ENCODE measurements at places on chromosomes 12 and 14.

GRCh38 chr12:66800046-66800445 lies 121.2 kb upstream of the GRIP1 start:
- DNase-seq: no peak

DNA sequence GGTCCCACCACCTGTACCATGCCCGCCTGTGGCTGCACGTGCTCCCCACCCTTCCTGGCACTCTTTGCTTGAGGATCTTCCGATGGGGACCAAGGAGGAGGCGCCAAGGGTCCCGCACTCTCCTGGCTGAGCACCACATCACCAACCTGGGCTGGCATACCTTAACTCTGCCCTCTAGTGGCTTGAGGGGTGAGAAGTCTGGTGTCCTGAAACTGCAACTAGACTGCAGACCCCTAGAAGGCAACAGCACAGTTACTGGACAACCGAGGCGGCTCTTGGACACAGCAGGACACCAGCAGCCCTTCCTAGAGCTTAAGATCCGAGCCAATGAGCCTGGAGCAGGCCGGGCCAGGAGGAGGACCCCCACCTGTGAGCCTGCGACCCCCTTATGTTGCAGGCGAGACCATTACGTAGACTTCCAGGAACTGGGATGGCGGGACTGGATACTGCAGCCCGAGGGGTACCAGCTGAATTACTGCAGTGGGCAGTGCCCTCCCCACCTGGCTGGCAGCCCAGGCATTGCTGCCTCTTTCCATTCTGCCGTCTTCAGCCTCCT lies 1.1 kb downstream of the INHBE start:
- DNase-seq: no peak

GRCh38 chr12:59615392-59616165 lies 19.8 kb downstream of the SLC16A7 start:
- DNase-seq: no peak

DNA sequence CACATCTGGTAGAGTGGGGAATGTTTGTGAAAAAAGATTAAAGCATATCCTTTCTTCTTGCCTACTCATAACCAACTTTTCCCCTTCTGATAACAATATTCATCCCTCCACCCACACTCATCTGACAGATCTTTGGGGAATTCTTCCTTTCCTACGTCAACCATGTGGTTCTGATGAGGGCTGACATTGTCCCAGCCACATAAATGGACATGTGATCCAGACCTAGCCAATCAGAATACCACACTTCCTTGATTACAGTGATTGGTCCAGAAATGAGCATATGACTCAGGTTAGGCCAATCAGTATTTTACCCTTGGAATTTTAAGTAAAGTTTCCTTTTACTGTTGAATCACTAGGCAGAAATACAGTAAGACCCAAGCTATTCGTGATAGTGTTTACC lies 58.9 kb downstream of the GPR65 start:
- DNase-seq: no peak

DNA sequence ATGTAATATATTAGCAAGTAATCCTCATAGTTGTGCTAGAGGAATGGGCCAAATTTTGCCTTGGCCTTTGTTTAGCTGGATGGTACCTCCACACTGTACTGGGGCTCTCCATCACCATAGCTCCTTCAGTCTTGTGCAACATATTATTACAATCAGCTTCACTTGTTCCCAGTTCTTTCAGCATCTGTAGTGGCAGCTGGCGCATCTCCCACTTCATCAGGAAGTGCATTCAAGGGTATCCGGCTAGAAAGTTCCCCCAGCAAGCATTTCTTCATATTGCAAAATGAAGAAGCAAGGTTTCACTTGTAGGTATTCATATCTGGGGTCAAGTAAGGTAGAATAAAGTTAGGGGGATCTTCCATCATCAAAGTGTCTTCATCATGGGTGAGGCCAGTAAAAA lies 123.7 kb downstream of the IGF1 start:
- no peak for DNase-seq

- no peak for DNase-seq
These were observed 28.5 kb downstream of the LGMN start for GRCh38 chr14:92719890-92720323.

DNA sequence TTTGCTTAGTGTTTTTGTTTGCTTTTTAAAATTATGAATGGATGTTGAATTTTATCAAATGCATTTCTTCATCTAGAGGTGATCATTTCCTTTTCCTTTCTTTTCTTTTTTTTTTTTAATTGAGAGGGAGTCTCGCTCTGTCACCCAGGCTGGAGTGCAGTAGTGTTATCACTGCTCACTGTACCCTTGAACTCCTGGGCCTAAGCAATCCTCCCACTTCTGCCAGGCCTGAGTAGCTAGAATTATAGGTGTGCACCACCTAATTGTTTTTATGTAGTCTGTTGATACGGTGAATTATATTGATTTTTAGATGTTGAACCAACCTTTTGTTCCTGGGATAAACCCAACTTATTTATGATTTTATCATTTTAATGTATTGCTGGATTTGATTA lies 1.5 kb upstream of the CDKL1 start:
- no peak for DNase-seq

GRCh38 chr12:92403210-92404175 lies 257.8 kb upstream of the BTG1 start:
- DNase-seq: no peak

- no peak for DNase-seq
These were observed 382.3 kb downstream of the PCNX1 start for GRCh38 chr14:71289536-71289935.

- no peak for DNase-seq
These were observed 431.6 kb downstream of the RAD51B start for GRCh38 chr14:68250927-68251768.

GRCh38 chr12:49698619-49699545 lies 8.3 kb downstream of the FMNL3 start:
- DNase-seq: no peak

DNA sequence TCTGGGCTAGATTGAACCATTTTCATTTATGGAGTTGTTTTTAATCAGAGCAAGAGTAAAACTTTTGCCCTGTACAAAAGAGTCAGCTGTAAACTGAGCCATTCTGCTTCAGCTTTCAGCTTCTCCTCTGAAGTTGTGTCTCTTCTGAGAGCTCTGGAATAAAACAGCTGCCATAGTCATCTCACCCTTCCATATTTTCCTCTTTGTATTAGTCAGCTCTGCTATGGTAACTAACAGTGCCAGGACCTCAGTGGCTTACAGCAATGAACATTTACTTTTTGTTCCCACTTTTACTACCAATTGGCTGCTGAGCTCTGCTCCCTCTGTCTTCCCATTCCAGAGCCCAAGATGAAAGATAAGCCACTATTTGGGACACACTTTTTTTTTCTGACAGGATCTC lies 178.5 kb downstream of the DAD1 start:
- DNase-seq: no peak

GRCh38 chr14:100215330-100215885 lies 23.5 kb upstream of the YY1 start:
- DNase-seq: no peak

DNA sequence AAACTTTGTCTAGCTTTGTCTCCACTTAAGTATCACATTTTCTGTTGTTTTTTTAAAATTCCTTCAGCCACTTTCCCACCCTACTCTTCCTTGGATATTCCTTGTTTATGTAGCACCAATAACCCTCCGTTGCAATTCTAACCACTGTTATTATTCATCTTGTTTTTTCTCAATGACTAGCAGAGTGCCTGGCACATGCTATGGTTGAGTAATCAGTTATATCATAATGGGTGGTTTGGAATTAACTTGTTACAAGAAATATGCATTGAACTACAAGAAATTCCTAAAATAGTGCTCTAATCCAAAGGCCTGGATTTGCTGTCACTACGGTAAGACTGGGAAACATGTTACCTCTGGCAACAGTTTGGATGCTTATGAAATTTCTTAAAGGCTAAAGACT lies 756.6 kb downstream of the NOVA1 start:
- DNase-seq: no peak

GRCh38 chr12:130136509-130137039 lies 25.7 kb upstream of the FZD10 start:
- no peak for DNase-seq

- DNase-seq: no peak
These were observed 12.2 kb downstream of the SMOC1 start for GRCh38 chr14:69891422-69891821.

DNA sequence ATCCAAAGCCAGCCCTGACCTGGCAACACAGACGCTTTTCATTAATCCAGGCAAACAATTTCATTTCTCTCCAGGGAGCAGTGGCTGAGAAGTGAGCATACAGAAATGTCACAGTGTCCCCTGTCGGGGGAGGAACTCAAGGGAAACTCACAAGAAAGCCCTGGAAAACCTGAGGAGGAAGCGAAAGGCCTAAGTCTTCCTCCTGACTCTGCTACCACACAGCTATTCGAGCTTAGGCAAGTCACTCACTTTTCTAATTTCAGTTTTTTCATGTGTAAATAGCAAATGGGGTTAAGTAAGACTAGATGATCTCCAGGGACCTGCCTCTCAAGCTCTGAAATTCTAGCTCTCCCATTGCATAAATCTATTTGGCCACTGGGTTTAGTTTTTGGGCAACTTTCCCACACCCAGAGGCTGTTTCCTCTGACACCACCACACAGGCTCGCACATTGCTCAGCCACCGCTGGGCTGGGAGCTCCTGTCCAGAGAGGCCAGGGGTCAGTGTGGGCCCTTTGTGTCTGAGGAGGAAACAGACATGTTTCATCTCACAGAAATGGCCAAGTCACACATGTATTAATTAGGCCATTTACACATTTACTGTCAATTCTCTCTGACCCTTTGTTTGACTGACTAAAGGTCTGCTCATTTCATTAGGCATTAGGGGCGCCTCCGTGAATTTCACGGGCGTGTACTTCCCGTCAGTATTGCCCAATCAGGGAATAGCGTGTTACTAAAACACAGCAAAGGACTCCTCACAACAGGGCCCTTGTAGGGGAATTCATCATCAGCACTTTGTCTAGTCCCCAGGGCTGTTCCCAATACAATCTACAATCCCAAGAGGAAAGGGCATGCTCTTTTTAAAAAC lies 9.8 kb upstream of the PNMA1 start:
- DNase-seq: peak; percentile 98

- DNase-seq: no peak
These were observed 649.2 kb upstream of the MIS18BP1 start for GRCh38 chr14:45902241-45902640.

- DNase-seq: no peak
These were observed 29.9 kb upstream of the BCDIN3D start for GRCh38 chr12:49872781-49873181.

- no peak for DNase-seq
These were observed 1.3 kb upstream of the GNG2 start for GRCh38 chr14:51859131-51859530.

- DNase-seq: no peak
These were observed 12.9 kb downstream of the C14orf93 start for GRCh38 chr14:22996768-22997654.

GRCh38 chr12:97246368-97246767 lies 216.2 kb upstream of the RMST start:
- no peak for DNase-seq

DNA sequence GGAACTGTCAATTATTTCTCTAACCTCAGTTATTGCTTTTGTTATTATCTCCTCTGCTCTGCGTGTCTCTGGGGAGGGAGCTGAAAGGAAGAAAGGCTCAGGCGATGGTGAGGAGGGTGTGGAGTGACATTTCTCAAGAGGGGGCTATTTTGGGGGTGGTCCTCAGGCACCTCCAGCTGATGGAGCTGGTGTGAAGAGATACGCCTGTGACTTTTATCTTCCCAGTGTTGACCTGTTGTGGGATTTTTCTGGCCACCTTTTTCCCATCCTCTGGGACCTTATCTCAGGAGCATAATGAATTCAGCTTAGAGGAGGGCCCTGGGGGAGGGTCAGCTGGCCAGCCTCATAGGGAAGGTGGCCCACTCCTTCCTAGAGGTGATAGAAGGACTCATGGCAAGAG lies 26.4 kb downstream of the KCNA5 start:
- DNase-seq: no peak

DNA sequence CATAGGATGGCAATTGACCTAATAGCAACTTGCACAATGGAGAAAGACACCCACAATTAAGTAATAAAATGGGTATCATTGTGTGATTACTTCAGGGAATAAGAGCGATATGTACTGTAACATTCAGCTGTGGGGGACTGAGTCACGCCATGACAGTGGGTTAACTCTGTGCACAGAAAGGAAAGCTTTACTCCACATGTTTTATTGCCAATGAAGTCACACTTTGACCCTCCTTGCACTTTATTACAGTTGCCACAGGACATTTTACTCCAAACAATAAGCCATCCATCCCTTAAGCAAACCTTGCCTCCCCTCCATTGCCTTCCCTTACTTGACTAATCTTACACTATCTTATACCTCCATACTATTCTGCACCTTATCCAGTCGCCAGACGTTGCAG lies 403.1 kb downstream of the VRK1 start:
- DNase-seq: no peak

GRCh38 chr14:94143711-94144110 lies 14.3 kb upstream of the IFI27L2 start:
- no peak for DNase-seq

- DNase-seq: no peak
These were observed 2.7 kb downstream of the C2CD5 start for GRCh38 chr12:22541496-22542155.

GRCh38 chr14:92058006-92058917 lies 18.4 kb upstream of the TRIP11 start:
- DNase-seq: no peak

- DNase-seq: no peak
These were observed 33.6 kb upstream of the PLEKHA5 start for GRCh38 chr12:19095756-19096480.

DNA sequence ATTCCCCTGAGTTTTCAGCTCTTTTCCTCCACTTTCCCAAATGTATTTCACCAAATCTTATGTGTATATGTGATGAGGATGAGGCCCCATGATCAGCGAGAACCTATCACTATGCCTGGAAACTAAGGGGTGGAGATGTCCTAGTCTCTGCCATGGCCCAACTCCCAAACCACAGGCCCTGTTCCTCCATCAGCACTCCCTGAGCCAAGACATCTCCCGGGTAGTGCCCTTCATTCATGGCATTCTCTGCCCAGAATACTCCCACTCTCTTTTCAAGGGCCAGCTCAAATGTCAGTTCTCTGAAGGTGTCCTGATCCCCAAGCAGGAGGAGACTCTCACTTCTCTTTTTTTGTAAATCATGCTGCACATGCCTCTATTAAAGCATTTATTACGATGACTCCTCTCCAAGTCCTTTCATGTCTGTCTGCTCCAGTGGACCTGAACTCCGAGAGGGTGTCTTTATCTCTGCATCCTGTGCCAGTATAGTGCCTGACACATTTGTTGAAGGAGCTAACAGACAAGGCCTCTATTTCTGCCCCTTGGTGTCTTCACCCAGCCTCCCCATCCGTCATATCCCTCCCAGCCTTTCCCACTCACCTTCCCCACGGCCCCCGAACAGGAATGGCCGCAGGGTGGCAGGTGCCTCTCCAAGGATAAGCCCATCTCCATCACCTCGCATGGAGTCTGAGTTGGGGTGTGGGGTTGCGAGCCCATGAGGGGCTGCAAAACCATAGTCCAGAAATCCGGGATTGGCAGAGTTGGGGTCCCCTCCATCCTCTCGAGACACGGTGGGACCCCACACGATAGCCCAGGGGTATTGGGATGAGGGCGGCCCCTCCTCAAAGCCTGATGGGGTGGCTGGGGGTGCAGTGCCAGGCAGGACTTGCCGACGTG lies 3.7 kb downstream of the PIANP start:
- no peak for DNase-seq

GRCh38 chr12:122949816-122950675 lies 16.2 kb downstream of the ABCB9 start:
- no peak for DNase-seq
